ENCODE measurements at places on chromosomes 16 and 17.
A peak's percentile ranks its signal among the peaks of the same experiment; 100 is the strongest.

- DNase-seq, result no peak
These were observed 26.8 kb upstream of the PIK3R6 start for GRCh38 chr17:8894202-8894671.

DNA sequence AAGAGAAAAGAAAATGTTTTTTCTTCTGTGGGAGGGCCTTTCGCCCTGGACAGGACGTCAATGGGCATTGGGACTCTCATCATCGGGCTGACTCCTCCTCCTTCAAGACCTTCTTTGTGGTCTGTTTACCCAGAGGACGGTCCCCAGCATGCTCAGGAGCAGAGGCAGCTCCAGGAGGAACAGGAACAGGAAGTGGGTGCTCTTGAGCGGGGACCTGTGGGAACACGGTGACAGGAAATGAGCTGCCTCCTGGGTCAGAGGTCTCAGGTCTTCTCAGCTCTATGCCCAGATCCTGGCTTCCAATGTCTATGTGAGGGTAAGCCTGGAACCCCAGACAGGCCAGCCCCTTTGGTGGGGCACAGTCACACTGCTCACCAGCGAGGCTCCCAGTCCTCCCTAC is 12.2 kb downstream of the CD300LD start:
- peak; percentile 39 for DNase-seq

DNA sequence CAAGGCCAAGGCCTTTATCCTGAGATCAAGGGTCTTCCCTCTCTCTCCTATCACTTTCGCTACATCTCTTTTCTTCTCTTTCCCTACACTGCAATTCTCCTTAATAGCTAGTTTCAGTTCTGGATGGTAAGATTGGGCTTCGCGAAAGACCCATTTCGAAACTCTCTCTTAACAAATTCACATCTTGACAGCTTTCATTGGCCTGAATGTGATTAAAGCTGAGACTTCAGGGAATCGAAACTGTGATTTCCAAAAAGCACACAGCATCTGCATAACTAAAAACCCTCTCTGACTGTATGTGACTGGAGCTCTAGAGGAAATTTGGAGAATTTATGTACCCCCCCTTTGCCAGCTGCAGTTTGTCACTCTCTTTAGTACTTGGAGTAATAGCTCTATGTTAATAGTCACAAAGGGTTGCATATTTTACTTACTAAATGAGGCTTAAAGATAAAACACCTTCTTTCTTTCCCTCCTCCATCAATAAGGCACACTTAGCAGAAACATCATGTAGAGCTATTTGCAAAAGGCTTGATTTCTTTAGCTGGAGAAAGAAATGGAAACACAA is 105.3 kb upstream of the FAM20A start:
- DNase-seq, result no peak

GRCh38 chr17:32878211-32878610 is 1.3 kb upstream of the MYO1D start:
- DNase-seq, result no peak

DNA sequence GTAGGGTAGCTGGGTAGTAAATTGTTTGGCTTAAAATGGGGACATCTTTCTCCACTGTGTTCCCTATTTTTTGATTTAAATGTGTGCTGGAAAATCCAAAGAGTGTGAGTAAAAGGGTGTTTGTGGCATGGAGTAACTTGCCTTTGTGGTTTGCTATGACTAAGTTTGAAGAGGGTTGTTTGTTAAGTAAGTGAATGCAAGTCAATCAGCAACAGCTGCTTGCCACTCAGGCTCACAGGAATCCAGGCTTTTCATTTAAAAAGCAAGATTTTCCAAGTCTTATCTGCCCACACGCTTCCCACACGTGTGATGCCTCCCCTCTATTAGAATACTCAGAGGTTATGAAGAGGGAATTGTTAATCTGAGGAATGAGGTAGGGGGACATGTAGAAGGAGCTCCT is 847.7 kb upstream of the RBFOX1 start:
- no peak for DNase-seq

DNA sequence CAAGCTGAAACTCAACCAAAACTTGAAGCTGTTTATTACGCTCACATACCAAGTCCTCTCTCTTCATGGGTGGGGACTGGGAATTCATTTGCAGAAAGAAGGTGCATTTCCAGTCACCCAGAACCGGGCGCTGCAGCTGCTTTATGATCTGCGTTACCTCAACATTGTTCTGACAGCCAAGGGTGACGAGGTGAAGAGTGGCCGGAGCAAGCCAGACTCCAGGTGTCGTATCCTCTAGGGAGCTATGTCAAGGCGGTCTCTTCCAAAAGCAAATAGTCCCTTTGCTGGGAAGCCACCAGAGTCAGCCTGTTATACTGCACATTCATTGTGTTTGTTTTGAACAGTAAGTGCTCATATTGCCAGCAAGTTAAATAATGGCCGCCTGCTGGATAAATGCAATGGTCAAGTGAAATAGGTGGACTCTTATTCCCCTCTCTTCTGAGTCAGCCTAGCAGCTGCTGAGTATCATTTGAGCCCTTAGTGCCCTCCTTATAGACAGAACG is 12.7 kb downstream of the COG1 start:
- DNase-seq, result no peak

DNA sequence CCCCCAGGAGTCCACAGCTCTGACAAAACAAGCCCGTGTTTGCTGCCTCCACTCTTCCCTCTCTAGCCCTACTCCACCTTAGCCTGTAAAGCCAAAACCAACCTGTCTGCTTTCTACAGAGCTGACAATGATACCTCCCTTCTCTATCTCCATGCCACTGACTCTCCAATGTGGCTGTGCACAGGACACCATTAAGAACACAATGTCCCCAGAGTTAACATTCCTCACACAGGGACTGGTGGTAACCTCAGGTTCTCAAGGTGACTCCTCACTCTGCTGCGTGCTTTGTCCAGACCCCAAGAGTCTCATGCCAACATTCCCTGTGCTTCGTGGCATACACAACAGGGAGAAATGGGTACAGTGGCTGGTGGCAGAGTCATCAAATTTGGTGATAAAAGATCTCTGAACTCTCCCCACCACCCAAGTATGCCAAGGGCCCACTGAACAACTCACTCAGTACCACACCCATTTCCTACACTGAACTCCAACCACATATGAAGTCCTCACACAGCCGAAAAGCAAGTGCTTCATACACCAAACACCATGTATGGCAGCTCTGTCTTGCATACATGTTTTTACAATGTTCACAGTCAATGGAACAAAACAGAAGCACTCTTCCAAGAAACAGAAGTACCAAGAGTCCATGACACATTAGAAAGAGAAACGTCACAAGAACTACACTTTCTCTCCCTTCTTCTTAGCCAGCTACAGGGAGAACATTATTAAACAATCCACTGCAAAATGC is 21.1 kb downstream of the CSNK2A2 start:
- DNase-seq, result peak; percentile 32

DNA sequence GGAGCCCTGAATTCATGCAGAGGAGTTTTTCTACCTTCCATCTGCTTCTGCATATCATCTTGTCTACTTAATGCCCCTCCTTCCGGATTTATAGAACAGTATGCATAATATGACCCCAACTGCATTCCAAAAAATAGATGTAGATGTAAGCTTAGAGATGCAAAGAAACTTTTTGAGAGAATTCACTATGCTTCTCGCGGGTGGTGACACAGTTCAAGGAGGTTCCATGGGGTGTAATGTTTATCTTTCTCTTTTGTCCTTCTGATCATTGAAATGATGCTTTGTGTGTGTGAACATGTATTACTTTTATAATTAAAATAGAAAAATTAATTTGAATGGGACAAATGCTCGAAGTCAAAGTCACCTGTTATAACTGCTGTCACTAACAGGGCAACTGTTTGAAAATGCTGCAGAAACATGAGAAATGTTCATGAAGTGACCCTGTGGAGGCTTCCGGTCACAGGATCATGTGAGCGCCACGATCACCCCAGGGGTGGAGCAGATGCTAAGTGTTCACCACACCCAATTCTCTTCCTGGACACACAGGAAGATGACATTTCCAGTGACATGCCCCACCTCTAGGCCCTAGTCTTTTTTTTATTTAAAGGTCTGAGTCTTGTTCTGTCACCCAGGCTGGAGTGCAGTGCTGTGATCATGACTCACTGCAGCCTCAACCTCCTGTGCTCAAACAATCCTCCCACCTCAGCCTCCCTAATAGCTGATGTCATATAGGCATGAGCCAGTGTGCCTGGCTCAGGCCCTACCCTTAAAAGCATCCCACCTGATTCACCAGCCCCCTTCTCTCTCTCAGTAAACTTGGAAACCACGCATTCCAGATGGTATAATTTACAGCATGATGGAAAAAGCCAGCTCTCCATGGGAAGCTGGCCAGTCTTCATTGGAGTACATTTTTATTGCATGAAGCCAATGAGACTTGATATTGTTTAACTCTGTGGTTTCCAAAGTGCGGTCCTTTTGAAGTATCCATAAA is 21.0 kb upstream of the AGRP start:
- no peak for DNase-seq

- DNase-seq, result no peak
These were observed 108.6 kb downstream of the XYLT1 start for GRCh38 chr16:17362183-17362582.

DNA sequence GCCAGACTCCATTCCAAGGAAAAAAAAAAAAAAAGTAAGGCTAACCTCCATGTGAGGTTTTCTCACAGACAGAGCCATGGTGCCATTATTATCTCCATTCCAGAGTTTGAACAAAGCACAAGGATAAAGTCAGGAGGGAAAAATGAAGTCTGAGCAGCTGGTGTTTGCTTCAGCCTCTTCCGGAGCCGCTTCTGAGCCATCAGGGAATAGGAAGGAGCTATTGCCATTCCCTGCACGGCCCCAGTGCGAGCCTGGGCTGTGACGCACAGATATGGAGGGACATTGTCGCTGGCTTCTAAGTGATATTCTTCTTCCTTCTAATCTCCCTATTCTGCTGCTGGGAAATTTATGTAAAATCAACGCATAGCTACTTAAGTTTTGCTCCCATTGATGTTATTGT is 69.5 kb upstream of the PIRT start:
- DNase-seq, result no peak

DNA sequence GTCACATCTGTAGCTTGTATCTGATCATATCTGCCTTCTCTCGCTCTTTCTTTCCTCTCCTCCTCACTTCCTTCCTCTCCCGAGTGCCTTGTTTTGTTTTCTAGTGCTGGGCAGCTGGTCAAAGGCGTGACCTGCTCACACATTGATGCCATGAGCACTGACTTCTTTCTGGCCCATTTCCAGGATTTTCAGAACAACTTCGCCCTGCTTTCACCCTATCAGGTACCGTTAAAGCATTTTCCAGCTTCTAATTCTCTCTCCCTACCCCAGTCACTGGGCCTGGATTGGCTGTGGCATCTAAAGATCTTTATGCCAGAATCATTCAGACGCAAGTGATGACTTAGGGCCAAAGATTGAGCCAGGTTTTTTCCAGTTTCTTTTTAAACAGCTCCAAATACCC is 55.5 kb downstream of the OTOA start:
- DNase-seq, result no peak

GRCh38 chr16:49754495-49755312 is 101.2 kb downstream of the ZNF423 start:
- no peak for DNase-seq

- no peak for DNase-seq
These were observed 113.3 kb downstream of the FTO start for GRCh38 chr16:53817117-53817755.

DNA sequence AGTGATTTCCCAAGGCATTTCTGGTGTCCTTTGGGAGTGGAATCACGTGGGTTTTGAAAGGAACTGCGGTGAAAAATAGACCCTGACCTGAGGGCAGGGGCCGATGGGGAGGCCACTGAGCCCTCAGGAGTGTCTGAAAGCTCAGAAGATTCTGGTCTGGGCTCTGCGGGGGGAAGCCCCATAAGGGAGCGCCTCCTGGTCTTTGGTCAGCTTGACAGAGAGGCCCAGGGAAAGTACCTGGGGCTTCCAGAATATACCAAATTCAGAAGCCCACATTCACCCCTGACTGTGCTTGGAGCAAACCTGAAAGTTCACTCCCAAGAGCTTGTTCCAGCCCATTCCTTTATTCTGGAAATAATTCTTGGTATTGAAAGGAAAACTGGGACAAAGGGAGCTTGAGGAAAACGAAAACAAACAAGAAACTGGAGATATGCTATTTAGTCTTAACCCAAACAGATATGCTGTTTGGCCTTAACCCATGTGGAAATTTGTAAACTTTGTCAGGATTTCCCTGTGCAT is 23.2 kb upstream of the NAGLU start:
- no peak for DNase-seq

DNA sequence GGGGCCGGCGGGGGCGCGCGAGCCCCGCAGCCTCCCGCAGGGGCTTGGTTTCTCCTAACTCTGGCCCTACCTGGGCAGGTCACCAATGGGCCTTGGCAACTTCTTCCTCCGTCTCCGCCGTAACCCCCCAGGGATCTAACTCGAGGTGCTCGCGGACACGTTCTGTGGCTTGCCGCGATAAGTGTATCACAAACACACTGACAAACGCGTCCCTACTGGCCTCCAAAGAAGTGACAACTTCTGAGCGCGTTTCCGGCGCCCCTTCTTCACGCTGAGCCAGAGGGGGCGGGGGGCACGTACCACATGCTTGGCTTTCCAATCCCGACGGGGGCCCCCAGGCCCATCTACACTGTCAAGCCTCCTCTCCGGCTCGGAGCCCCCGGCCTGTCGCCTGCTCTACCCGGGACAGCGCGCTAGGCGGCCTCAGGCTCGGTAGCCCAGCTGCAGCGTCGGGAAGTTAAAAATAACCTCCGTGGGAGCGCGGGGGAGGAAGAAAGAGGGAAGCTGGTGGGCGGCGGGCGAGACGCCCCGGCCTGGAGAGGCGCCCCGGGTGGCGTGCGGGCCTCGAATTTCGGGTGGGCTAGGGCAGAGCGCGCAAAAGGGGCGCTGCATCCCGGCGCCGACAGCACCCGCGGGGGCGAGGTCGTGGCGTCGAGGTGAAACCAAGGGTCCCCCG is 725 bp upstream of the SPHK1 start:
- peak; percentile 70 for DNase-seq

- peak; percentile 7 for DNase-seq
These were observed 61.7 kb upstream of the ZNF469 start for GRCh38 chr16:88320947-88321634.

GRCh38 chr17:30594223-30594952 is 117.2 kb downstream of the GOSR1 start:
- no peak for DNase-seq

GRCh38 chr17:76560877-76561221 is 21.0 kb downstream of the PRCD start:
- no peak for DNase-seq

DNA sequence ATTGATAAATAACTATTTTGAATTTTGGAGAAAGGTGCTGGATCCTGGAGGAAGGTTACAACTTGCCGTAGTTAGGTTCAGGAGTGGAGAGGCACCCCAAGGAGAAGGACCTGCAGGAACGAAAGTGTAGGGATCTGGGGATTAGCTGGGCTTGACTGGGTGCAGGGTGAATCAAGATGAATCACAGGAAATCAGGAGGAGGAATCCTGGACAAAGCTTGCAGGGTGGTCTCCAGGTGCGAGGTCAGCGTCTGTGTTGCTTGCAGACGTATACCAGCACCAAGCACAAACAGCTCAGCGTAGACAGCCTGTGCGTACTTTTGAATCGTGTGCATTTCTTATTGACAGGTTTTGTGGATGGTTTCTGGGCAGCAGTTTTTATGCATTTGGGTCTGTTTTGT is 144.3 kb downstream of the MSI2 start:
- no peak for DNase-seq

- no peak for DNase-seq
These were observed 58.5 kb downstream of the KNOP1 start for GRCh38 chr16:19659554-19659953.

GRCh38 chr16:87543436-87544191 is 50.8 kb upstream of the ZCCHC14 start:
- no peak for DNase-seq

- peak; percentile 33 for DNase-seq
These were observed 585 bp downstream of the MT2A start for GRCh38 chr16:56608876-56609462.
